ENCODE measurements at places on chromosomes 16 and 17.

DNA sequence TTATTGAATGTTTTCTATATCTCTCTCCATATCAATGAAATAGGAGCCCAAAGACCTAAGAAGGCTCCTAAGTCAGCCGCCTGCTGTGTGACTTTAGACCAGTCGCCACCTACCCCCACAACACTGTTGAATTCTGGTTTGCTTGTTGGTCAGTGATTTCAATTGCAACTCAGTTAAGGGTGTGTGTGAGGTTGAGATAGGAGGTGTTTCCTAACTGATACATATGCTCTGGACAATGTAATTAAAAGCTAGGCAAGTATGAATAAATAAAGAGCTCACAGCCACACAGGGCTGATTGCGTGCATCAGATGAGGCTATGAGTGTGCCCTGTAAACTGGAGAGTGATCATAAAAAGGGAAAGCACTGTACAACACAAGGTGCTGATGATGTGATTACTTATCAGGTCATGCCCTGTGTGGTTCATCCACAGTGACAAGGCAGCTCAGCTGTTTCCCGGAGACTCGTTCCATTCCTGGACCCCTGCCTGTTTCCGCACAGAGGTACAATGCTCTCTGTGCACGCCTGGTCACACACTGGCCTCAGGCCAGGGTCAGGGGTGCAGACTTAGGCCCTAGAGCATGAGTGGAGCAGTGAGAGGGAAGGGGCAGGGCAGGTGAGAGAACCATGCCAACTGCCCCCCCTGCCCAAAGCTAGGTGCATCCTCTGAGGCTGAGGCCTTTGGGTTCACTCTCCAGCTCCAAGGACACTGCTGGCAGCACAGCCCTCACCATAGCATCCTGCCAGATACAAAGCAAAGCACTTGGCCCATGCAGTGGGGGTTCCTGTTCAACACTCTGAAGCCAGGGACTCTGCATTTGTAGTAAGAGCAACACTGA is 3.3 kb upstream of the KRT35 start:
- no peak for DNase-seq

GRCh38 chr16:66382966-66383299 is 16.4 kb downstream of the CDH5 start:
- DNase-seq = no peak

DNA sequence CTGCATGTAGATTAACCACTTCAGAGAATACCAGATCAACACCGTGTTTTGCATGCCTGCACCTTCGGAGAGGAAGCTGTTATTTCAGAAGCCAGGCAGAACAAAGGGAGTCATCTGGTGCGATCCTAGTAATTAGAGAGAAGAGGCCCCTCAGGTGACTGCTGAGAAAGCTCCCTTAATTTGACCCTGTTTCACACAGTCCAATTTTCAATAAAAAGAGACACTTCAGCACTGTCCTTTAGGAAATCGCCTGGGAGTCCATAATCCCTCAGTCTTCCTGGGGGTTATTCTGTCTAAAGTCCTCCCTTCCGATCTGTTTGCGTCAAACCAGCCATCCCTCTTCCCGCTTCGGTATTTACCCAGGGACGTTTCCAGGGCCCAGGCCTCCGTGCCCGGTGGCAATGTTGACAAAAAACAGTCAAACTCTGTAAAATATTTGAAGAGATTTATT is 23.4 kb upstream of the TNRC6C start:
- no peak for DNase-seq

GRCh38 chr17:17820463-17821158 is 16.2 kb downstream of the SREBF1 start:
- DNase-seq = no peak

GRCh38 chr17:73983621-73984400 is 219.7 kb upstream of the RPL38 start:
- no peak for DNase-seq

DNA sequence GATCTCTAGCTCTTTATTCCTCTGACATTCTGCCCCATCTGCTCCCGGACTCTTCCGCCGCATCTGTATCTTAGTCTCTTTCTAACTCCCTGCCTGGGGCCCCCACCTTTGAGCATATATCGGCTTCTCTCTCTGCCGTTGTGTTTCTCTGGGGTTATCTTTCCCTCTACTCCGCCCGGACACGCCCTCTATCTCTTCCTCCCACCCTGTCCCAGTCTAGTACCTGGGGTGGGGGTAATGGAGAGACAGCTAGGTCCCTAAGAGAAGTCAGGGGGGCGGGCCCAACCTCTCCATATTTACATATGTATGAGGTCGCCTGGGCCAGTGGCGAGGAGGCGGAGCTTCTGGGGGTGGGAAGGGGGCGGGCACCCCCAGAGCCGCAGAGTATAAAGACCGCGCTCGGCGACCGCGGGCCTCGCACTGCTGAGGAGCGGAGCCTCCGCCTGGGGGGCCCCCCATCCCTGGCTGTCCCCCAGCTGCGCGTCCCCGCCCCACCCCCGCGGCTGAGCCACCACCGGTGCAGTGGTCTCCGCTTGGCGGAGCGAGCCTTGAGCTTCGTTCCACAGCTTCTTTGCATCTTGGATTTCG is at the start of gene ATP1B2:
Gene ATP1B2, plus strand, starts transcription at position 418 of the 588 bp plus-strand sequence. CDS start 593 bp downstream, outside the sequence.
- peak; percentile 72 for DNase-seq

DNA sequence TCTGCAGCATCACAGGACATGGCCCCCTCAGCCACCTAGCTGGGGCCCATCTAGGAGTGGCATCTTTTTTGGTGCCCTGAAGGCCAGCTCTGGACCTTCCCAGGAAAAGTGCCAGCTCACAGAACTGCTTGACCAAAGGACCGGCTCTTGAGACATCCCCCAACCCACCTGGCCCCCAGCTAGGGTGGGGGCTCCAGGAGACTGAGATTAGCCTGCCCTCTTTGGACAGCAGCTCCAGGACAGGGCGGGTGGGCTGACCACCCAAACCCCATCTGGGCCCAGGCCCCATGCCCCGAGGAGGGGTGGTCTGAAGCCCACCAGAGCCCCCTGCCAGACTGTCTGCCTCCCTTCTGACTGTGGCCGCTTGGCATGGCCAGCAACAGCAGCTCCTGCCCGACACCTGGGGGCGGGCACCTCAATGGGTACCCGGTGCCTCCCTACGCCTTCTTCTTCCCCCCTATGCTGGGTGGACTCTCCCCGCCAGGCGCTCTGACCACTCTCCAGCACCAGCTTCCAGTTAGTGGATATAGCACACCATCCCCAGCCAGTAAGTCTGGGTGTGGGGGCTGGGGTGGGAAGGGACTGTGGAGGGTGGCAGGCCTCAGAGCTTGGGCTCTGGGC is 22.0 kb downstream of the RARA start:
- DNase-seq = no peak

DNA sequence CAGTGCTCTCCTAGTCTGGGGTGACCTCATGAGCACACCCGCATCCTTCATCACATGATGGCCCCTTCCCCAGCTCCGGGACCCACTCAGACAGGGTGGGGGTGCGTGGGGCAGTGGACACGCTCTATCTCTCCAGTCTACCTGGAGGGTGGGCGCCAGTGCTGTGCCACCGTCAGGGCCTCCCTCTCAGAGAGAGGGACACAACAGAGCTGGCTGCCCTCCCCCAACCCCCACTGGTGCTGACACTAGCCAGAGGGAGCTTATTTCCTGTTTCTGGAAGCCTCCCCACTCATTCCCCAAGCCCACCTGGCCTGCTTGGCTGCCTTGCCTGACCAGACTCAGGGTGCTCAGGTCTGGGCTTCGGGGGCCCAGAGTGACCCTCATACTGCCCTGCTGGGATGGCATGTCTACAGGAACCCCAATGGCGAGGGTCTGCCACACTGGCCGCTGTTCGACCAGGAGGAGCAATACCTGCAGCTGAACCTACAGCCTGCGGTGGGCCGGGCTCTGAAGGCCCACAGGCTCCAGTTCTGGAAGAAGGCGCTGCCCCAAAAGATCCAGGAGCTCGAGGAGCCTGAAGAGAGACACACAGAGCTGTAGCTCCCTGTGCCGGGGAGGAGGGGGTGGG is 8.2 kb downstream of the CES2 start:
- DNase-seq = no peak

DNA sequence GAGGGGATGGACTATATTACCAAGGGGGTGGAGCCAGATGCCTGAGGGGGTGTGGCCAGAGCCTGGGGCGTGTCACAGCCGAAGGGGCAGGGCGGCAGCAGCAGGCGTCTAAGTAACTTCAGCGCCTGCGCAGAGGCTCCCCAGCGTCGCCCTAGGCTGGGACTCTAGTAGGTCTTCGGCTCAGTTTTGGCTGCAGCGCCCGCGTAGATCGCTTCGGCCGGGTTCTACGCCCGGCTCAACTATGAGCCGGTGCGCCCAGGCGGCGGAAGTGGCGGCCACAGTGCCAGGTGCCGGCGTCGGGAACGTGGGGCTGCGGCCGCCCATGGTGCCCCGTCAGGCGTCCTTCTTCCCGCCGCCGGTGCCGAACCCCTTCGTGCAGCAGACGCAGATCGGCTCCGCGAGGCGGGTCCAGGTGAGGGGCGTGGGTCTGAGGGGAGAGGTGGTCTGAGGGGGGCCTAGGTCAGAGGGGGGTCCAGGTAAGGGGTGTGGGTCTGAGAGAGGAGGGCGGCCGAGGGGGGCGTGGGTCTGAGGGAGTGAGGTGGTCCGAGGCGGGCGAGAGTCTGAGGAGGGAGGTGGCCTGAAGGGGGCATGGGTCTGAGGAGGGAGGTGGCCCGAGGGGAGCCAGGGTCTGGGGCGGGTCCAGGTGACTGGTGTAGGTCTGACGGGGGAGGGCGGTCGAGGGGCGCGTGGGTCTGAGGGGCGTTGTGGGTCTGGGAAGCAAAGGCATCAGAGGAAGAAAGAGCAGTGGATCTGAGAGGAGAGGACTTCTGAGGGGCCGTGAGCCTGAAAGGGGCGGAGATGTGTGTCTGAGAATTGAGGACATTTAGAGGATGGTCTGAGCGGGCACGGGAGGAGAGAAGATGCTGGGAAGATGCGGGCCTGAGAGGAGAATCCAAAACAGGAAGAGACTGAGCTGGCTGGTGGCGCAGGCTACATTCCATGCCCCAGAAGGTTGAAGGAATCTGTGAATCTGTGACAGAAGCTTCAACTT is at the start of gene LPCAT2:
Gene LPCAT2, plus strand, starts transcription at position 132 of the 991 bp plus-strand sequence. Its CDS starts 110 bp downstream, at position 242.
- no peak for DNase-seq

GRCh38 chr16:78770353-78771091 is 671.1 kb downstream of the WWOX start:
- peak; percentile 41 for DNase-seq

GRCh38 chr16:69055008-69055407 is 50.4 kb upstream of the HAS3 start:
- DNase-seq = no peak

GRCh38 chr17:80034791-80035686 is 633 bp downstream of the TBC1D16 start:
- no peak for DNase-seq

GRCh38 chr17:35621768-35622167 is 34.6 kb downstream of the AP2B1 start:
- no peak for DNase-seq

GRCh38 chr17:74842599-74843351 is 16.9 kb downstream of the GRIN2C start:
- no peak for DNase-seq
